Activated naive CD8-positive, alpha-beta T cell treated with anti-CD3 and anti-CD28 coated beads, Interleukin-2, amount 50 U/mL, for 24 hours (primary cell): ENCODE measurements at places on chromosomes 6 and 20.

GRCh38 chr6:167746975-167747374 is 79.7 kb upstream of the AFDN start:
- no peak for DNase-seq
- H3K4me1 ChIP-seq = no peaks in the 10 kb centered on the region
- no peak overlapping the region for H3K4me3 ChIP-seq

DNA sequence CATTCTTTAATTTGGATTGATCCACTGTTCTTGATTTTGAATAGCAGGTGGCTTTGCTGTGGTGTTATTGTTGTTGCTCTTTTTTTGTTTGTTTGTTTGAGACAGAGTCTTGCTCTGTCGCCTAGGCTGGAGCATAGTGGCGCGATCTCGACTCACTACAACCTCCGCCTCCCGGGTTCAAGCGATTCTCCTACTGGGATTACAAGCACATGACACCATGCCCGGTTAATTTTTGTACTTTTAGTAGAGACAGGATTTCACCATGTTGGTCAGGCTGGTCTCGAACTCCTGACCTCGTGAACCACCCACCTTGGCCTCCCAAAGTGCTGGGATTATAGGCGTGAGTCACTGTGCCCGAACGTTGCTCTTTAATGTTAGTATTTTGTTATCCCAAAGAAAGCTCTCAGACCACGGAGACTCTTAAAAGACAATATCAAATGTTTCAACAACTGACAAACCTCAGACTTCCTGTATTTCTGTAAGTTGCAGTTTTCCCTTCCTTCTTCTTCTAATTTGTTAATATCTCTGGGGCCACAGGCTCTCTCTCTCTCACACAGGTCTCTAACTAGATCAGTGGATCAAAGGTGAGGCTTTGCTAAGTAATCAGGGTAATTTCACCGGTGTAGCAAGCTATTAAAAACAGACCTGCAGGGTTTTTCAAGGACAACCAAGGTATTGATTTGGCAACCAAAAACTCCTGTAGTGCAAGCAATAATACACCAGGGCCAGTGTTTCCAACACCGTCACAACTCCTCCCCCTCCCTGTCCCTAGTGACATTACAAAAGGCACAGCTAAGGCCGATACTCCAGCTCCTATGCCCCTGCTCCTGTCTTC is 48.8 kb upstream of the ZNF217 start:
- H3K27me3 ChIP-seq = no peaks in the 10 kb centered on the region
- peaks cover 41% of the 10 kb centered on the region for H3K4me1 ChIP-seq
- H3K27ac ChIP-seq = peak overlapping the region; percentile 95
- peak overlapping the region; percentile 68 for H3K4me3 ChIP-seq
- DNase-seq = peak; percentile 57

- H3K27me3 ChIP-seq = no peaks in the 10 kb centered on the region
- H3K4me3 ChIP-seq = no peak overlapping the region
- DNase-seq = no peak
- no peaks in the 10 kb centered on the region for H3K36me3 ChIP-seq
- no peak overlapping the region for H3K27ac ChIP-seq
Observed at GRCh38 chr6:134464690-134465411, 146.9 kb upstream of the SGK1 start.

DNA sequence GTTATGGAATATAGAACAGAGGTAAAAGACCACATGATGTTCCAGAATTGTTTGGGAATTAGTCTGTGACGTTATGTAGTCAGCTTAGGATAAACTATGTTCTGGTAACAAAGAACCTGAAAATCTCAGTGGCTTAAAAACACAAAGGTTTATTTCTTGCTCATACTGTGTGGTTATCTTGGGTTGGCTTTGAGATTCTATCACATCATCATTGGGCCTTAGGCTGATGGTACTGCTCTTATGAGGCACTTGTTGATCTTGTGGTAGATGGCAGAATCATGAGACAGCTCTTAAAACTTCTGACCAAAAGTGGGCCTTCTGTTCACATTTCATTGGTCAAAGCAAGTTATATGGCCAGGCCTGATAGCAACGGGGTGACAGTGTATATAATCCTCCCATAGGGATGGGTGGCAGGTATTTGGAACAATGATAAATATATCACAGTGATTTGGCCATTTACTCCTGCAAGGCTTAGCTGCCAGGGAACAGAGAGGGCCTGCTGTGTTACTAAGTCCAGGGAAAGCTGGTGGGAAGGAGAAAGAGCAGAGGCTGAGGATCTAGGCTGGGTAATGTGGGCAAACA is 13.5 kb downstream of the DHX35 start:
- no peaks in the 10 kb centered on the region for H3K27me3 ChIP-seq
- peaks cover 3% of the 10 kb centered on the region for H3K4me1 ChIP-seq
- peaks cover 24% of the 10 kb centered on the region for H3K36me3 ChIP-seq
- no peak for DNase-seq
- H3K4me3 ChIP-seq = no peak overlapping the region

DNA sequence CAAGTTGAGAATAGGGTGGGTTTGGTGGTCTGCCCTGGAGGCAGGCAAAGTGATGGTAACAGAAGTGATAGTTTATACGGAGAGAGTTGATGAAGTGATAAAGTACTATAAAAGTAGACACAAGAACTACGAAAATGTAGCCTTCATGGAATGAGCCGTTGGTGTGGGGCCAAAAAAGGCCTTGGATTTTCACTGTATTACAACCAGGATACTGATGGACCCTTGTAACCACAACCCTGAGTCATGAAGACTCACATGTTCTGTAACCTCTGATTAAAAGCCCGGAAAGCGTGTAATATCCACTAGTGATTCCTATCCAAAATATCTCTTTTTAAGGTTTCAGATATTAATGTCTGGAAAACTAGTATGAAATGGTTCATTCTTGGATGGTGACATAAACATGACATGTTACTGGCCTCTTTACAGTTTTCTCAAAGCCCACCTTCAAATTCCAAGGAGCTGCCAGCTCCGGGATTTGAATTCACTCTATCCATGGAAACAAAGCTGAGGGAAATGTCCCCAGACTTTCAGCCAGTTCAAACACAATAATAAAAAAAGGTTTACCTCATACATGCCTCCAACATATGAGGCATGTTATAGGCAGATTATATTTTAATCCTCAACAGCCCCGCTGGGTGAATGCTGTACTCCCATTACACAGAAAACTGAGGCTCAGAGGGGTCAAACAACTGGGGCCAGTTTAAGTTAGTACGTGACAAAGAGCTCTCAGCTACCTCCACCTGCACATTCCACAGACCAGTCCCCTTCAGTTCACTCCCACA is 55.4 kb downstream of the MRPL14 start:
- H3K27ac ChIP-seq = no peak overlapping the region
- H3K36me3 ChIP-seq = no peaks in the 10 kb centered on the region
- DNase-seq = no peak
- peaks cover 16% of the 10 kb centered on the region for H3K4me1 ChIP-seq
- H3K27me3 ChIP-seq = peaks cover 20% of the 10 kb centered on the region

DNA sequence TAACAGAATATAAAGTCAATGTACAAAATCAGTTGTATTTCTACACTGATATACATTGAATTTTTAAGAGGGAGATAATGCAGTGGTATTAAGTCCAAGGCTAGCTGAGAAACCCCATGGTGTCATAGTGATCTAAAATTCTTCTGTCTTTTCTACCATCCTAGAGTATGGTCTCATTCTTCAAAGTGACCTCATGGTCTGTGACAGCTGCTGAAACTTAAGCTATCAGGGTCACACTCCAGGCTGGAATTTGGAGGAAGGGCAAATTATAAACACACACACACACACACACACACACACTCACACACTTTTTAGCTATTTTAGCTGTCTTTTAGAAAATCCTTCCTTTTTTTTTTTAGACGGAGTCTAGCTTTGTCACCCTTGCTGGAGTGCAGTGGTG is 47.3 kb upstream of the DYNLRB1 start:
- no peak overlapping the region for H3K4me3 ChIP-seq
- H3K4me1 ChIP-seq = peaks cover 6% of the 10 kb centered on the region
- H3K36me3 ChIP-seq = peaks cover 29% of the 10 kb centered on the region
- DNase-seq = no peak

- no peaks in the 10 kb centered on the region for H3K36me3 ChIP-seq
- no peaks in the 10 kb centered on the region for H3K4me1 ChIP-seq
- DNase-seq = peak; percentile 40
- no peak overlapping the region for H3K4me3 ChIP-seq
- no peak overlapping the region for H3K27ac ChIP-seq
- H3K27me3 ChIP-seq = peaks cover 7% of the 10 kb centered on the region
Observed at GRCh38 chr6:148972481-148972880, 225.7 kb downstream of the UST start.

- H3K27me3 ChIP-seq = peaks cover 20% of the 10 kb centered on the region
- no peak for DNase-seq
- H3K27ac ChIP-seq = no peak overlapping the region
- H3K4me3 ChIP-seq = no peak overlapping the region
- H3K36me3 ChIP-seq = no peaks in the 10 kb centered on the region
Observed at GRCh38 chr20:19851861-19852260, 93.8 kb downstream of the RIN2 start.

DNA sequence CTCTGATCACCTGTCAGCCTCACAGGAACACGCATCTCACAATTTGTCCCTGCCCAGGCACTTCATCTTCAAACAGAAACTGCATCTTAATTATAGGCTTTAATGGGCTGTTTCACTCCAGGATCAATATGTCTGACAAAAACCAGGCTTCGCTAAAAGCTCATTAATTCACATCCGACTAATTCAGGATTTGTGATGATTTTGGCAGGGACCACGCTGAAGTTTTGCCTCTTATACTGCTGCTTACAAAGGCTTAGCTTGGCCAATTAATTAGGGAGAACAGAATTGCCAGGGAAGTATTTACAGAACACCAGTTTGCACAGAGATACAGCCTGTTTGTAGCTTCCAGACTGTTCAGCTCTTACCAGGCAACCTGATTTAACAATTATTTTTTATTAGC is 541.0 kb upstream of the SPTLC3 start:
- H3K4me3 ChIP-seq = no peak overlapping the region
- no peaks in the 10 kb centered on the region for H3K27me3 ChIP-seq
- no peak for DNase-seq
- no peaks in the 10 kb centered on the region for H3K36me3 ChIP-seq
- no peak overlapping the region for H3K27ac ChIP-seq

GRCh38 chr6:27156874-27157458 is 90.5 kb upstream of the PRSS16 start:
- no peaks in the 10 kb centered on the region for H3K36me3 ChIP-seq
- DNase-seq = no peak
- H3K27ac ChIP-seq = peak overlapping the region; percentile 92
- peaks cover 46% of the 10 kb centered on the region for H3K4me1 ChIP-seq
- peak overlapping the region; percentile 82 for H3K4me3 ChIP-seq

DNA sequence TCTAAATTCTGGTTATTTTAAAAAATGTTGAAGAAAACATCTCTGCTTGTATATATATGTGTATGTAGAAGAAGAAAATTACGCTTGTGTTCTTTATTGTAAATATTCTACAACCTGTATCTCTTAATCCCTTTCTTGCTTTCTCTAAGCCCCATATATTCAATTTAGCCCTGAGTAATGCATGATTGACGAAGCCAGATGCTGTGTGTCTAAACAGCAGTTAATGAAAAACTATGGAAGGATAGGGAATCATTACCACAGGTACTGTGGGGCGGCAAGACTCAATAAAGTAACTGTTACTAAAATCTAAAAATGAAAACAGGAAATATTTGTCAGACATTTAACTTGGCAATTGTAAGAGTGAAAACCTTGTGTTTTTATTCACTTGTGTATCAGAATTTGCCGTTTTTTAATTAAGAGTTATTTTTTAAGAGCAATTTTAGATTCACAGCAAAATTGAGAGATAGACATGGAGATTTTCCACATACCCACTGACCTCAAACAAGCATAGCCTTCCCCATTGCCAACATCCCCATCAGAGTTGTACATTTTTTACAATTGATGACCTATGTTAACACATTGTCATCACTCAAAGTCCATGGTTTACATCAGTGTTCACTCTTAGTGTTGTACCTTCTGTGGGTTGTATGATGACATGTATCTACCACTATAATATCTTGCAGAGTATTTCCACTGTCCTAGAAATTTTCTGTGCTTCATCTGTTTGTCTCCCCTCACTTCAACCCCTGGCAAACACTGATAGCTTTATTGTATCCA is 76.7 kb downstream of the BCKDHB start:
- H3K27me3 ChIP-seq = no peaks in the 10 kb centered on the region
- H3K4me3 ChIP-seq = no peak overlapping the region
- H3K27ac ChIP-seq = no peak overlapping the region
- no peak for DNase-seq
- no peaks in the 10 kb centered on the region for H3K4me1 ChIP-seq

- no peak overlapping the region for H3K27ac ChIP-seq
- H3K4me1 ChIP-seq = peaks cover 19% of the 10 kb centered on the region
- no peaks in the 10 kb centered on the region for H3K36me3 ChIP-seq
- H3K4me3 ChIP-seq = no peak overlapping the region
- DNase-seq = no peak
Observed at GRCh38 chr6:3317741-3318211, 59.0 kb downstream of the PSMG4 start.

DNA sequence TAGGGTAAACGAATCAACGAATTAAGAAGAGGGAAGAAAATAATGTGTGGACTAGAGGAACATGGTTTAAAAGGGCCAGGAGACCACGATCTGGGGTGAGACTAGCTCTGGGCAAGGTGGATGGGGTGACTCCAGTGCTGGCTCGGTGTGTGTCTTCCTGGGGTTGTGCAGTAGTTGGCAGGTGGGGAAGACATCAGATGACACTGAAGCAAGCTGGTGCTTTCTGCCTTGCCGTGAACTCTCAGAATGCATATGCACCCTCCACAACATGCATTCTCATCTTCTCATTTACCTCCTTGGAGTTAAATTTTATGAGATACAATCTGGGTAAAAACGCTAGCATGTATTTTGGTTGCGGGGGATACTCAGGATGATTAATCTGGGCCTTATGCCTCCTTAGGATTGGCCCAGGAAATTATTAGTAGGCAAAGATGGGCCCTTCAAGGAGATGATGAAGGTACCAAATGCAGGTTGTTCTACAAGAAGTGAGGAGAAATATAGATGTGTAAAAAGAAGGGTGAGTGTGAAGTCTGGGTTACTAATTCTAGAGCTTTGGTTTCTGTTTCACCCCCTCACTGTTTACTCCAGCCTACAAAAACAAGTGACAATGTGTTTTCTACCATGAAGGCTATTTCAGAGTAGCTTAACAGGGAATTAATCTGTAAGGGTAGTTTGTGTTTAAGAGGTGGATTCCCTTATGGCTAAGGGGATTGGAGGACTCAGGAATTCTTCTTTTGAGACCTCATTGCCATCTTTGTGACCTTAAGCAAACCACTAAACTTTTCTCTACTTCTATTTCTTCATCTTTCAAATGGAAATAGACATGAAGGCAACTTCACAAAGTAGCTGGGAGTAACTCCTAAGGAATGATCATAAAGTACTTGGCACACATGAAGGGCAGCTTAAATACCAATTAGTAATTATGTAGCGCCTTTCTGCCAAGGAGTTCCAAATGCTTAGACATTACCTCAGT is 71.0 kb upstream of the SUPT3H start:
- H3K27me3 ChIP-seq = no peaks in the 10 kb centered on the region
- H3K27ac ChIP-seq = peak overlapping the region; percentile 9
- H3K36me3 ChIP-seq = peaks cover 51% of the 10 kb centered on the region
- peaks cover 77% of the 10 kb centered on the region for H3K4me1 ChIP-seq

DNA sequence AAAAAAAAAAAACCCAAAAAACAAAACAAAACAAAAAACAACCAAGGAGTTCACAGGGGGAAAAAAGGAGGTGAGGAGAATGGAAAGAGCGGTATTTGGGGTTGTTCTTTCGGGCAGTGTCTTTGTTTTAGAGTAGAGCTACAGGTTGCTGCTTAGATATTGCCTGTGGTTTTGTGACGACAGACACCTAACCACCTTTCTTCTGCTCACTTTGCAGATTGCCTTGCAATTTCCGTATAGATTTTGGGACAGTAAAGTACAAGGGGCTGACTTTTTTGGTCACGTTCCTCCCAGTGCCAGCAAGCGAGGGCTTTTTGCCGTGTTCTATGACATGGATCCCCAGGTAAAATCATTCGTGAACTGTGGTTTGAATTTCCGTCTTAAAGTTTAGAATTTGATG is 50.9 kb downstream of the DEK start:
- H3K4me1 ChIP-seq = peaks cover 19% of the 10 kb centered on the region
- H3K27me3 ChIP-seq = no peaks in the 10 kb centered on the region
- DNase-seq = no peak
- no peak overlapping the region for H3K27ac ChIP-seq
